ENCODE measurements at places on chromosomes 5 and 9. TPM values are rescaled to one million over a fixed set of nuclear protein-coding genes. Genes with fewer than 3 reads are reported as not detected.

DNA sequence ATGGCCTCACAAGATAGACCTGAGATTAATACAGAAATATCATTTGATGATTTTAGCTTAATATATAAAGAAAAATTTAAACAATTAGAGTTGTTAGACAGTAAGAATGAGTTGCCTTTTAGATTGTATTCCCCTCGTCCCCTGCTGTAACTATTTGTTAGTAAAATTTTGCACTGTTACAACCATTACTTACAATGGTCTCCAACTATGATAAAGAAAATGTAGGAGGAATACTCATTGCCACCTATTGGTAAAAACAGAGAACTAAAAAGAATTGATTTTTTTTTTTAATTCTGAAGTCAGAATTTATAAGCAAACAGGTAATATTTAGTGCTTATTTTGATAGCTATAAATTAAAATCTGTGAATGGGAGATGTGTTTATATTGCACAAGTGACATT is 937.6 kb downstream of the TLE4 start:
- DNase-seq = no peak

The ORM2 gene
- polyA plus RNA-seq = not detected

- DNase-seq = no peak
Observed at GRCh38 chr5:102749416-102750030, 5.6 kb upstream of the PAM start.

DNA sequence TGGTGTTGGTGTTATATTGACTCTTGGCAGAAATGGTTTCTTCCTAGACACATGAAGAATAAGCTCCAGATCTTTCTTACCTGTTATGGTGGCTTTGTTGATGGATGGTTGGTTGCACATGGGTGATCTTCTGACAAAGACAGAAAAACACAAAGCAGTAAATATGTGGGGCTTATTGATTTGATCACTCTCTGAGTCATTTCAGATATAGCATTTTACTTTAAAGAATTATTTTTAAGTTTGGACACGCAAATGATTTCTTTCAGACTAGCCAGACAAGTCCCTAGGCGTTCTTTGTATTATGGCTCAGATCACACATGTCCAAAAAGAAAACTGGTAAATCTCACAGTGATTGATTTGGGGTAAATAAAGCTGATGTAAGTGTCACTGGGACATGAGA is 597.6 kb downstream of the RAB3C start:
- DNase-seq = no peak

GRCh38 chr5:112653638-112654205 is 84.0 kb upstream of the APC start:
- DNase-seq = no peak

DNA sequence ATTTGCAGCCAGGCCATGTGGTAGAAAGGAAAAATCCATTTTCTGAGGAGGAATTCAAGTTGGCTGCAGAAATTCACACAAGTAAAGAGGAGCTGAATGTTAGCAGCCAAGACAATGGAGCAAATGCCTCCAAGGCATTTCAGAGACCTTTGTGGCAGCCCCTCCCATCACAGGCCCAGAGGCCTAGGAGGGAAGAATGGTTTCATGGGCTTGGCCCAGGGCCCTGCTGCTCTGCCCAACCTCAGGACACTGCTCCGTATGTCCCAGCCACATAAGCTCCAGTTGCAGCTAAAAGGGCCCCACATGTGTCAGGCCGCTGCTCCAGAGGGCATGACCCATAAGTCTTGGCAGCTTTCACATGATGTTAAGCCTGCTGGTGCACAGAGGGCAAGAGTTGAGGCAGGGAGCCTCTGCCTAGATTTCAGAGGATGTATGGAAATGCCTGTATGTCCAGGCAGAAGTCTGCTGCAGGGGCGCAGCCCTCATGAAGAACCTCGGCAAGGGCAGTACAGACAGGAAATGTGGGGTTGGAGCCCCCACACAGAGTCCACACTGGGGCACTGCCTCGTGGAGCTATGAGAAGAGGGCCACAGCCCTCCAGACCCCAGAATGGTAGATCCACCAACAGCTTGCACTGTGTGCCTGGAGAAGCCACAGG is 144.2 kb upstream of the EPB41L4A start:
- DNase-seq = no peak

The AGXT2 gene
- polyA plus RNA-seq = not detected

DNA sequence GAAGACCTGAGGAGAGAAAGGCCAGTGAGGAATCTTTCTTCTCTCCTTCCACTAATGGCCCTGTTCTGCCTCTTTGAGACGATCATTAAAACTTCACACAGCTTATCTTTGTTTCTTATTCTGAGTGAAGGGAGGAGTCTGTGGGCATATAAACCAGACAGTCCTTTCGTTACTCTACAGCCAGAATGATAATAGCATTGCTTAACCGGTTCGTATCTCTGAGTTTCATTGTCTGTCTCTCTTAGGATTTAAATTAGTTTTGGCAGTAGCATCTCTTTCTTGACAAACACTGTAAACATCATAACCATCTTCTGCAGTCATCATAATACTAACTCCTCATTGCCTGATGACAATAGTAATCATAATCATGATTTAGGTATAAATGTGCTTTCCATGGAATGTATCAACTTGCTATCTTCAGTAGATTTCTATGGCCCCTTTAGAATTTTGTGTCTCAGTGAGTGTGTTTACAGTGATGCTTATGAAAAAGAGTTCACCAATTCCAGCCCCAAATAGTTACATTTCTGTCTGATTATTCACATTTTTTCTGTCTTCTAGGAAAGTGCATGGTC is 618.8 kb upstream of the KLF4 start:
- DNase-seq = no peak

The PCDHA13 gene
- not detected for polyA plus RNA-seq

Measured in SK-N-SH (cell line).